ENCODE measurements at places on chromosomes 12 and 14.
A peak's percentile ranks its signal among the peaks of the same experiment; 100 is the strongest.

GRCh38 chr12:21337453-21337852, 2.7 kb upstream of the SLCO1A2 start:
- DNase-seq = no peak

GRCh38 chr12:109840305-109841074, 7.3 kb upstream of the TRPV4 start:
- no peak for DNase-seq

DNA sequence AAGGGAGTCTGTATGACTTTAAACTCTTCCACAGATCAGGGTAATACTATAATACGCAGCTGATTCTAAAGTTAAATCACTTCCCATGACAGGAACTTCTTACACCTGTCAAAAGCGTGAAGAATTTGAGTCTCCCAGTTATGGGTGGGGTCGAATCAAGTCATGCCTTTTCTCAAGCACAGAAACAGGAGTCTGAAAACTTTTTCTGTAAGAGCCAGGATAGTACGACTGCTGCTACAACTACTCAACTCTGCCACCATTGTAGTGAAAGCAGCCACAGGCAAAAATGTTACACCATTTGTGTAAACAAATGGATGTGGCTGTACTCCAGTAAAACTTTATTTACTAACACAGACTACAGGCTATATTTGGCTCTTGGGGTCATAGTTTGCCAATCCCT, 90.3 kb downstream of the DUSP6 start:
- no peak for DNase-seq

DNA sequence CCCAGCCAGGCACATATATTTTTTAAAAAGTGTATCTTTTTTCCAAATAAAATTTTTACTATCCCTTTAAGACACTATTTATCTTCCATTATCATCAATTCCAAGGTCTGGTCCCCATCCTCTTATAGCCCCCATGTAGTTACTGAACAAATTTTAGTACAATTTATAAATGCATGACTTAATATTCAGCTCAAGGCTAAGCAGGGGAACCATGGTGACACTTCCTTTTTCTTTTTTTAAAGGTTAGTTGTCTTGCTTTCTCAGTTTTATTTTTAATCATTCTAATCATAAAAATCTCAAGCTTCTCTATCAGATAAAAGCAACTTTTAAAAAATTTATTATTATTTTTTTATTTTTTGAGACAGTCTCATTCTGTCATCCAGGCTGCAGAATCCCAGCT, 92.3 kb downstream of the TRAFD1 start:
- no peak for DNase-seq

- DNase-seq = no peak
Measured at GRCh38 chr12:129110575-129110974, 257.3 kb downstream of the GLT1D1 start.

DNA sequence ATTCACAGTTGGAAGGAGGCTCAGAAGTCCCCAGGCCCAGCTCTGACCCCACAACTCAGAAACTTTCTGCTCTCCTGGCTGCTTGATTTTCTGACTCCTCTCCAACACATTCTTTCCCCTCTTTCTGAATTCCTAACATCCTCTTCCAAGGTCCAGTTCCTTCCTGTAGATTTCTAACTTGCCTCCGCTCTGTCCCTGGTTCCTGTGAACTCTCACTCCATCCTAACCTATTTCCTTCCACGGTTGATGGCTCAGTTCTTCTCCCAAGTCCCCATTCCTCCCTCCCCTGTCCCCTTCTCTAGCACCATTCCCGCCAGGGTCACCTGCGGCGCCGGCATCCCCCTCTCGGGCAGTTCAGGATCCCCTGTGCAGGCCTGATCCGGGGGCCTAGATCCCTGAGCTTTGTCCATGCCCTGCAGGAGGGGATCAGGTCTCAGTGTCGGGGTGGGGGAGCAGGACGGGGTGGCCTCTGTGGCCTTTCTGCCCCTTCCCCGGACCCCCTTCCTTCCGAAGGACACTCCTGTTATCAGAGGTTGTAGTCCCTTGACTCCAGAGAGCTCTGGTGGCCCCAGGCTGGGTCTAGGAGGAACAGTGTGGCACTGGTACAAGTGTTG, 6.0 kb upstream of the SLC22A17 start:
- no peak for DNase-seq

GRCh38 chr12:6358881-6359280, 16.5 kb downstream of the SCNN1A start:
- no peak for DNase-seq

DNA sequence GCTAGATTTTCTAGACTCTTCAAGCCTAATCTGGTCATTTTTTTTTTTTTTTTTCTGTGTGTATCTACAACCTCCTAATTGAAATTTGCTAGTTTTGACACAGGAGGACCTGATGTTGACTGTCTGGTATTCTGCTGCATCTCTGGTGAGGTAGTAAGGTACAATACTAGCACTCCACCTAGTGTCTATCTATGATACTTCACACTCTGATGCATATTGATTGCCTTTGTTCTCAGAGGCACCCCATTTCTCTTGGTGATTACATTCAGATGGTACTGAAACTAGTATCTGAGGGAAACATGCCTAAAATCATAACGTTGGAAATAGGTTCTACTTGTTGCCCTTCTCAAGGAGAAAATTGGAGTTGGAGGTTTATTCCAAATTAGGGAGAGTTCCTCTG, 930.5 kb upstream of the NOVA1 start:
- no peak for DNase-seq

- no peak for DNase-seq
Measured at GRCh38 chr12:65343230-65343629, 64.7 kb downstream of the MSRB3 start.

DNA sequence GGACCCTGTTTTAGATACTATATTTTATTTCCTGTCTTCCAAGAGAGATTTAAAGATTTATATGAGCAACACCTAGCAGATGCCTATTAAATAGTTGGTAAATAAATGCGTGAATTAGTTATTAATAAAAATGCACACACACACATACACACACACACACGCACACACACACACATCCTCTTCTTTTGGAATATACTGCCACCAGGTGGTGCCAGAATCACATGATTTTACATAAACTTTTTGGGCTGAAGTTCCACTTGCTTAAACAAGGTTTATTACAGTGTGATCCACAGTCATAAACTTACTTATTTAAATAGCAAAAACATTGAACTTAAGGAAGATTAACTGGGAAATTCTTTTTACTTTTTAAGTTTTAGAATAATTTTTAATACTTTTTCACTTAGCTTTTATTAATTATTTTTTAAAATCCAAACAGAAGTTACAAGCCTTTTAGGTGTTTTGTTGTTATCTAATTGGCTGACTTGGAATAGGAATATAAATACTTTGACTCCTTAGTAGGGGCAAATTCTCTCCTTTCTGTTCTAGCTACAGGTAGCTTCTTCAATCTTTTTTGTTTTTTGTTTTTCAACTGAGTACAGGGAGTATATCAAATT, 17.5 kb downstream of the RAD51B start:
- DNase-seq = peak; percentile 33

DNA sequence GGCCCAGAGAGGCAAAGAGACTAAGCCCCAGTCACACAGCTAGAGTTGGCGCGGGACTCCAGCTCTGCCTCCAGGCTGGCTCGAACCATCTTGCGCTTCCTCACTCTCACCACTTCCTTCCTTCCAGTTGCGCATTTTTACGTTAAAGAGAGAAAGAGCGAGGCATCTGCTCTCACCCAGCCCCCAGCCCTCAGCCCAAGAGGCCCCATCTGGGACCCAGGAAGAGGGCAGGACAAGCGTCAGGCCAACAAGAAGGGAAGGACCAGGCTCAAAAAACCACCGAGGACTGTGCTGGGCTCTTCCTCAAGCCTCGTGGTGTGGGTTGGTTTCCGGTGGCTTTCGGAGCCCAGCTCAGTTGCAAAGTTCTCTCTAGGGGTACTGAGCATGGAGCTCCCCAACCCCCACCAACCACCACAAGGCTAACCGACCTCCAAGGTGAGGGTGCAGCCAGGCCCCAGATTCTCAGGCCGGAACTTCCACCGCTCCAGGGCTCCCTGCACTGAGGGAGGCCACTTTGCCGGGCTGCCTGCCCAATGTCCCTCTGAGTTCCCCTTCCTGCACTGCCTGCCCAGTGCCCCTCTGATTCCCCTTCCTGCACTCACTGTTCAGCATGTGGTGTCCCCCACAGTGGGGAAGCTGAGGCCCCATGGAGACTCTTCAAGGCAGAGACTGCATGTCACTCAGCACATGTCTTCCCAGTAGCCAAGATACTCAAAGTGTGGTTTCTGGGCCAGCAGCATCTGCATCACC, 35.9 kb downstream of the TESC start:
- peak; percentile 41 for DNase-seq

DNA sequence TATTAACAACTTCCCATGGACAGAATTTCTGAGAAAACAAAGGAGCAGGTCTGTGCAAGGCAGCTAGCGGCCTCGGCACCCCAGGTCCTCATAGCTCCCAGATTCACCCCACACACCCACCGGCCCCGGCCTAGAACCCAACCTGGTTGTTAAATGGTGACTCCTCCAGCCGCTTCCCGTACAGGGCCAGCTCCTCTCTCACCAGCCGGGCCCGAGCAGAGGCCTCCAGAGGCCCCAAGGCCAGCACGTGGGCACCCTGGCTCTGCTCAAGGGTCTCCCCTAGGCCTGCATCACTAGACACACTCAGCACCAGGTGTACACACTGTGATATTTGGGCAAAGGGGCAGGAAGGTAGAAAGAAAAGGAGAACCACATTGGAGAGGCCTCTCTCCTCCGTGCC, 30.3 kb downstream of the TEP1 start:
- no peak for DNase-seq

DNA sequence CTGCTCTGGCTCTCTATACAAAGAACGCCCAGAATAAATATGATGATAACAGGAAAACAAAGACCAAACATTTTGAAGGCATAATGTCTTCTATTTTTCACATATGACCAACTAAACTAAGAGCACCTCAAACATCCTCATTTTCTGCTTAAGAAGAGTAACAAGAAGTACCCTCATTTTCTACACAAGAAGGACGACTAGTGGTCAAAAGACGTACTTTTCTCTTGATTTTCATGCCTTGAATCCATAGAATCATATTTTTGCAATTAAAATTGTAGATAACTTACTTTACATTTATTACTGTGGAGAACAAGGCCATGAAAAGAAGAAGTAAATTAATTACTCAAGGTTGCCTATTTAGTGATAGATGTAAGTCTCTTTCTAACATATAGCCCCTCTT, 358.6 kb downstream of the DUSP6 start:
- no peak for DNase-seq

DNA sequence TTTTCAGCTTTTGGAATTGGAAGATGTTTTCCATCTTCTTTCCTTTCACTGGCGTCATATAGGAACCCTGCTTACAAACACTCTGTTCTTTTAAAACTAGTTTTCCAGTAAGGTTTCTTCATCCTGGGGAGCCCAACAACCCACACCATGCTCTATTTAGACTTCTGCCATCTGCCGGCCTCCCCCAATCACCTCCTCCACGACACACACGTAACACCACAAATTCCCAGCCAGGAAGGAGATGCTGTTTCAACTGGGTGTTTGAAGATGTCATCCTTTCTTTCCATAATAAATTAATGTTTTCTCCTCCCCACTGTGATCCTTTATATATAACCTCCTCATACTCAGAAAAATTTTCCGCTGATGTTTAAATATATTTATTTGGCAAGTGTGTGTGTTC, 231.4 kb upstream of the DDHD1 start:
- no peak for DNase-seq
